ENCODE measurements at places on chromosomes 12 and 14.

- DNase-seq: no peak
Measured at GRCh38 chr12:115639648-115640012, 637.9 kb downstream of the MED13L start.

- DNase-seq: no peak
Measured at GRCh38 chr12:38949363-38949762, 44.0 kb upstream of the CPNE8 start.

DNA sequence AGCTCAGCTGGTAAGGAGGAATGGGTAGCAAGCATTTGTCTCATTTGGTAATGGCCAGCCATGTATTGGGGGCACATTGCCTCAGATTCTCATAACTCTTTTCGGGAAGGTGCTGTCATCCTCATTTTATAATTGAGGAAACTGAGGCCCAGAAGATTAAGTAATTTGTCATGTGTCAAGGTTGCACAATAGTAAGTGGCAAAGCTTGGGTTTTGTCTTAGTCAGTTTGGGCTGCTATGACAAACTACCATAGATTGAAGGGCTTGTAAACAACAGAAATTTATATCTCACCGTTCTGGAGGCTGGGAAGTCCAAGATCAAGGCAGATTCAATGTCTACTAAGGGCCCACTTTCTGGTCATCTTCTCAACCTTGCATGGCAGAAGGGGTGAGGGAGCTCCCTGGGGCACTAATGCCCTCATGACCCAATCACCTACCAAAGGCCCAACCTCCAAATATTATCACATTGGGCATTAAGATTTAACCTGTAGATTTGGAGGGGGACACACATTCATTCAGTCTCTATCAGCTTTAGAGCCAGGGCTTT lies 99.6 kb downstream of the SRGAP1 start:
- DNase-seq: no peak

- DNase-seq: no peak
Measured at GRCh38 chr12:66409195-66409871, 107.0 kb downstream of the HELB start.

GRCh38 chr14:53523226-53523625 lies 370.1 kb upstream of the DDHD1 start:
- no peak for DNase-seq

DNA sequence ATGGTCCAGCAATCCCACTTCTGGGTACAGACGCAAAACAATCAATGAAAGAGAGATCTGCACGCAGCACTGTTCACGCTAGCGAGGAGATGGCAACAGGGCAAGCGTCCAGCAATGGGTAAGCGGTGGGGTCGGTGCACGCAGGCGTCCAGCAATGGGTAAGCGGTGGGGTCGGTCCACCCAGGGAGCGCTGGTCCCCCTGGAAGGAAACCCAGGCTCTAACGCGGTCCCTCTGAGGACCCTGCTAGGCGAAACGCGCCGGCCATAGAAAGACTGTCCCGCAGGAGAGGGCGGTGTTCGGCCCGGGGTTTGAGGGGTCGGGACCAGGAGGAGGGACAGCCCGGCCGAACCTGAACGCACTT lies 618 bp upstream of the PGAM5 start:
- DNase-seq: no peak
